Vagina (tissue), 2 donors: ENCODE measurements at places on chromosomes 16 and 17.

- no peak for DNase-seq
These were observed 102.6 kb downstream of the WSCD1 start for GRCh38 chr17:6172642-6173330.

- no peak for DNase-seq
These were observed 2.7 kb downstream of the MPRIP start for GRCh38 chr17:17044846-17045561.

- no peak for DNase-seq
These were observed 60.4 kb upstream of the MRC2 start for GRCh38 chr17:62566996-62567578.

- DNase-seq, result no peak
These were observed 31.7 kb downstream of the IL21R start for GRCh38 chr16:27433636-27434035.

DNA sequence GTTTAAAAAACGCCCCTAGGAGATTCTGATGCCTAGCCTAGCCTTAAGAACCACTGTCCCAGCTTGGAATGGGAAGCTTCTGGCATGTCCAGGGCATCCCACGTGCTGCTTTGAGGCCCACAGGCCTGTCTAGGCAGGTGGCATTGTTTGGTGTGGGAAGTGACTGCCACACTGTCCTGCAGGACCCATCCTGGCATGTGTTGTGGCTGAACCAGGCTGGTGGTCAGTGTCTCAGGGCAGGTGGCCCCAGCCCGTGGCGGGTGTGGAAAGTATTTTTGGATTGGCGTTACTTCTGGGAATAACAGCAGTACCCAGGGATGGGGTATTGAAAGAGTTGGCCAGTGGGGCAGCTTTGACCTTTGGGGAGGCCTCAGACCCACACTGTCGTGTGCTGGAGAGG, 27.9 kb downstream of the PGS1 start:
- DNase-seq, result no peak

GRCh38 chr17:38425031-38425430, 3.2 kb upstream of the ARHGAP23 start:
- DNase-seq, result no peak

- DNase-seq, result no peak
These were observed 643.2 kb downstream of the WWOX start for GRCh38 chr16:78742501-78743283.

- no peak for DNase-seq
These were observed 12.8 kb downstream of the TERF2 start for GRCh38 chr16:69373019-69373418.

GRCh38 chr17:36869441-36869840, 67.8 kb upstream of the LHX1 start:
- DNase-seq, result no peak

DNA sequence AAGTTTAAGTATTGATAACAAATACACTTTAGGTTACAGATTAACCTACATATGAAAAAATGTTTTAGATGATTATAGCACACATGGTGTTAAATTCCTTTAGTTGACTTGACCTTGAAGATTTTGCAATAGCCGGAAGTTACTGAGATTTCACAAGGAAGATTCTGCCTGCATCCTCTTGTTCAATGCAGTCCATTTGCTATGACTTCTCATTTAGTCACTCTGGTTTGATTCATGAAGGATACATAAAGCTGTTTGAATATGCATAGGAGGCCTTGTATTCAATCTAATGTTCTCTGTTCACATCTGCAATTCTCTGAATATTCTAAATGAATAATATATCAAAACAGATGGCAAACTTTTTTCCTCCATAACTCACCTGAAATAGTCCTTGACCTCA, 870.2 kb upstream of the GOT2 start:
- no peak for DNase-seq

DNA sequence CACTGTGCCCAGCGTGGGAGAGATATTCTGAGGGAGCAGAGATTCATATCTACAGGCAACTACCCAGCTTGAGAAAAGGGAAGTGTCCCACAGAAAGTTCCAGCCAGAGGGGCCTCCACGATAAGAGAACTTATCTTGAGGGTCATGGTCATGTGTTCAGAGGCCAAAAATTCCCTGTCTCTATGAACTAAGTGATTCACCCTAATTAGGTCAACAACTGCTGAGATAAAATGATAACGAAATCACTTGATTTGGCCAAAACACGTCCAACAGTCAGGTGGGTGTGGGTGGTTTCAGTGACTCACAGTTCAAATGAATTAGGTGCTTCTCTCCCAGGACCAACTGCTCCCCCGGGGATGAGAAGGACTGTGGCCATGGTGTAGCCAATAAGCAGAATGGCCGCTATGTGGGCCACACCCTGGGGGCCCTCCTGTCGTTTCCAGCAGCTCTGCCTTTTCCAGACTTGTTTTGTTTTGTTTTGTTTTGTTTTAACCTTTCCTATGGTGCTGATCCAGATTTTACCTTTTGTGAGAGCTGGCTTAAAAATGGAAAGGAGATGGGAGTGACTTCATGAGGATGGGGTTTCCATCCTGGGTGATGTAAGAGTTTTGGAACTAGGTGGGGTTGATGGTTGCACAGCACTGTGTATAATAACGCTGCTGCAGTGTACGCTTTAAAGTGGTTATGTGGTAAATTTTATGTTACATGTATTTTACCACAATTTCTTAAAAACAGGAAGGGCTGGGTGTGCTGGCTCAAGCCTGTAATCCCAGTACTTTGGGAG, 8.7 kb downstream of the DNAI2 start:
- no peak for DNase-seq

GRCh38 chr17:76556765-76557367, 17.0 kb downstream of the PRCD start:
- DNase-seq, result no peak

- DNase-seq, result no peak
These were observed 6.7 kb upstream of the SMIM5 start for GRCh38 chr17:75626496-75627038.

DNA sequence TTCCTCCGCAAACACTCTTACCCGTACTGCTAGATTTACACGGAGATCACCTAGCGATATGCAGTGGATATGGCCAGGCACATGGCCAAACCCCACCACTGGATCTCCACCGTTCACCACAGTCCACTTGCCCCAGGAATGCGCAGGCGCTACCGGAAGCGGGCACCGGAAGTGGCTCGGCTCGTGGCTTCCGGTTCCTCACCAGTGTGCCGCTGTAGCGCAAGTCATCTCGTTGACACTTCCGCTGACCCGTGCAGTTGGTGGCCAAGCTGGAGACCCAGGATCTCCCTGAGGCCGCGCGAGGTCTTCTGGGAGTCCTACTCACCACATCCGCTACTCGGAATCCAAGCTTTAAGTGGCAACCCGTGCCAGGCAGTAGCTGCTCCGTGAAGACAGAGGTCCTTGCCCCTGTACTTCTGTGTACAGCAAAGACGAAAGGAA, 11.5 kb downstream of the ZNF597 start:
- no peak for DNase-seq

- no peak for DNase-seq
These were observed 76.8 kb downstream of the ABCA8 start for GRCh38 chr17:68878226-68878885.

GRCh38 chr16:89873109-89873971, at the start of gene TCF25:
TCF25 (plus strand) TSS chr16:89873592; CDS start chr16:89873668, 76 bp downstream.
- DNase-seq, result no peak
